GM12878 (cell line): ENCODE measurements at places on chromosomes 2 and 18. TPM values are rescaled to one million over a fixed set of nuclear protein-coding genes. Genes with fewer than 3 reads are reported as not detected.

The SKOR2 gene
- not detected in 2 replicates for polyA plus RNA-seq

The SLC14A1 gene
- 0.37 TPM in 1 of 2 replicates, not detected in the other for polyA plus RNA-seq

DNA sequence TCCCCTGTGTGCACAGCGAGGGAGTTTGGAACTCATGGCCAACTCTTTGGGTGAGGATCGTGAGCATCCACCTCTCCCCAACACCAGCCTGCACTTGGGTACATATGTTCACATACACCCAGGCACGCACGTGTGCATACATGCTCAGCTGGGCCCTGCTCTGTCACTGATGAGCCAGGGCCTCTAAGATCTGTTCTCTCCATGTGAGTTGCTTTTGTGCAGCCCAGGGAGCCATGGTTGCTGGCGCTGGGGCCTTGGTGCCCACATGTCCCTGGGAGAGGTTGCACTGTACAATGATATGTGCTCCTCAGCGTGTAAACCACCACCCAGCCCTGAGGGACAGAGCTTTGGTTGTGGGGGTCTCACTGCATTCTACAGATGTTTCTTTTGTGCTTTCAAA lies 44.1 kb downstream of the KLHL29 start:
- DNase-seq: no peak
- H3K4me1 ChIP-seq: no peaks in the 10 kb centered on the region
- H3K27me3 ChIP-seq: no peaks in the 10 kb centered on the region
- no peak overlapping the region for H3K4me3 ChIP-seq

DNA sequence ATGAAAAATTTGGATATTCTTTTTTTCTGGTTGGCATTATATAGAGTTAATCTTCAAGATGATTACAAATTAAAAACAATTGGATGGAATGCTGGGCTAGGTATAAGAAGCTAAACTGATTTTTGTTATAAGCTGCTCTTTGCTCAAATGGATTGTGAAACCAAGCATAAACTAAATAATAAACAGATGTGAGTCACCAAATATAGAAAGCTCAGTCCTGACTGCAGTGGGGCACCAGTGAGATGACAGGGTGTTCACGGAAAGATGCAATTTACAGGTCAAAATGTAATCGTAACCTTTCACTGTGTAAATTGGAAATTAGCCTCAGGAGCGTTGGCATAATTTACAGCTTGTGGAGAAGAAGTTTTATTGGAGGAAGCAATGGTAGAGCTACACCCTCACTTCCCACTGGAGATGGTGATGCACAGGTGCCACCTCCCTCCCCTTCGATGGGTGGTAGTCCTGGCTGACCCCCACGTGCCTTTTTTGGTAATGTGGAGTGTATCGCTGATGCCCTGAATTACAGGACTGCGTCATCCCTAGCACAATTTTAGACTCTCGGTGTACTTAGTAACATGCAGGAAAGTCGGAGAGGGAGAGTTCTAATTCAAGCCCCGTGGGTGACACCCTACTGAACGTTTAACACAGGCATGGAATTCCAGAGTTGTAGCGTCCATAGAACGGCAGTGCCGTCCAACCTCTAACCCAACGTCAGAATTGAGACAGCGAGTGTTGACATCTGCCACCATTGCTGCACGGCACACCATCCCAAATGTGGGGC lies 73.9 kb upstream of the NFATC1 start:
- no peaks in the 10 kb centered on the region; the same call in 1 of the 2 replicates for H3K36me3 ChIP-seq
- H3K27me3 ChIP-seq: no peaks in the 10 kb centered on the region
- DNase-seq: no peak
- no peaks in the 10 kb centered on the region; the same call in 1 of the 2 replicates for H3K4me1 ChIP-seq

GRCh38 chr2:9877726-9878125 lies 34.5 kb downstream of the TAF1B start:
- H3K36me3 ChIP-seq: peaks cover 3% of the 10 kb centered on the region; the same call in 1 of the 2 replicates
- DNase-seq: no peak
- H3K27ac ChIP-seq: no peak overlapping the region
- H3K4me3 ChIP-seq: no peak overlapping the region
- H3K27me3 ChIP-seq: no peaks in the 10 kb centered on the region

GRCh38 chr2:173149491-173149890 lies 73.8 kb downstream of the MAP3K20 start:
- H3K4me1 ChIP-seq: peaks cover 4% of the 10 kb centered on the region; the same call in 1 of the 2 replicates
- peak; percentile 35 for DNase-seq
- no peak overlapping the region for H3K27ac ChIP-seq
- no peaks in the 10 kb centered on the region for H3K27me3 ChIP-seq

GRCh38 chr18:59909289-59910036 lies 9.7 kb downstream of the PMAIP1 start:
- H3K4me1 ChIP-seq: peaks cover 43% of the 10 kb centered on the region
- no peaks in the 10 kb centered on the region for H3K27me3 ChIP-seq
- 0 out of 2 replicates have a peak overlapping the region, but pooled peaks have one; percentile 6 for H3K4me3 ChIP-seq
- peak overlapping the region; percentile 95 for H3K27ac ChIP-seq
- H3K36me3 ChIP-seq: no peaks in the 10 kb centered on the region
- DNase-seq: no peak

GRCh38 chr2:138071720-138072719 lies 107.7 kb downstream of the HNMT start:
- H3K4me3 ChIP-seq: no peak overlapping the region
- no peak overlapping the region for H3K27ac ChIP-seq
- H3K36me3 ChIP-seq: no peaks in the 10 kb centered on the region
- H3K27me3 ChIP-seq: no peaks in the 10 kb centered on the region
- no peaks in the 10 kb centered on the region for H3K4me1 ChIP-seq
- no peak for DNase-seq

DNA sequence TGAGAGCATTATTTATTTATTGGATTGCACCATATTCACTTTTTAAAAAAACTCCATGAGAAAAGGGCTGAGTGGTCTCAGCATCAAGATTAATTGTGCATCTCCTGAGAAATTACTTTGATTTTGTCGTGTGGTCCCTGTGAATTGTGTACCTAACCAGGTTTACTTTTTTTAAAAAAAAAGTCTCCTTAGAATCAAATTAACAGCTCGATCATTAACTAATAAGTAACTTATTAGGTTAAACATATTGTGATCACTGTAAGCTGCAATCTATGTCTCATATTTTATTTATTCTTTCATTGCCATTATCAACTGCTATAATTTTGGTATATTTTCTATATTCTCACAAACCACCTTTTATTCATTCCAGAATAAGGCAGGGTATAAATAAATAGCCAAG lies 318.2 kb downstream of the ADCYAP1 start:
- no peak overlapping the region for H3K4me3 ChIP-seq
- no peaks in the 10 kb centered on the region for H3K4me1 ChIP-seq
- H3K27ac ChIP-seq: no peak overlapping the region
- no peak for DNase-seq
- H3K36me3 ChIP-seq: no peaks in the 10 kb centered on the region
